Ovary (tissue), 10 donors: ENCODE measurements at places on chromosomes 1 and 21.
A peak's percentile ranks its signal among the peaks of the same experiment; 100 is the strongest.

DNA sequence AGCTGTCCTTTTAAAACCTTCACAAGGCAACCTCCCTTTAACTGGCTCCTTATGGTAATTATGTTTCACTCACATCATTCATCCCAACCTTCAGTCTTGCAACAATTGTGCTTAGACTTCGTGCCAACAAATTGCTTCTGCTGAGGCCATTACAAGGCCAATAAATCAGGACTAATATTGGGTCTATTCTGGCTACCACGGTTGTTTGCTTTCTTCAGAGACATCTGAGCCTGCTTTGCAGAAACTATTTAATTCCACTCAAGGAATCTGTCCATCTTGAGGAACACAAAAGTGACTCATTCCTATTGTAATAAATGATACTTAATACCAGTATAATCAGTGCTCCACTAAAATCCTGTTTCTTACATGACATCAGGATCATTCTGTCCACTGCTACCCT, 2.6 kb upstream of the GSTM4 start:
- DNase-seq, result no peak

DNA sequence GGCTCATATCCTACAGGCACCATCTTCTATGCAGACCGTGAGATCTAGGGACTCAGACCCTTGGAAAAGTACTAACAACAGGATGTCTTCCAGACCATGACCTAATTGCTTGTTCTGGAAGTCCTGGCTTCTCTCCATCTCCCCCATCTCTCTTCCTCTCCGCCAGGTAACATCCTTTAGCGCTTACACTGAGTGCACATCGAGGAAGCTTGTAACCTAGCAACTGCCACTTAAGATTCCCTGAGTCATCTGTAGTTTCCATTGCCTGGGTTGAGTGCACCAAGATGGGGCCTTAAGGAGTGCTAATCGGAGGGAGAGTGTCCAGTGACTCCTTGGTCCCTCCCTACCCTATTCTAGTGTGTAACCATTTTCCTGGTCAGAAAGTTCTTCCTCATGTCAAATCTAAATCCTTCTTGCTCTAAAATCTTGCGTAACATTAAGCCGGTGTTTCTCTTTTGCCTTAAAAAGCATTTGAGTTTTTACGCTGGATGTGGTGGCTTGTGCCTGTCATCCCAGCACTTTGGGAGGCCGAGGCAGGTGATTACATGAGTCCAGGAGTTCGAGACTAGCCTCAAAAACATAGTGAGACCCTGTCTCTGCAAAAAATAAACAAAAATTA, 9.7 kb downstream of the KLHDC8A start:
- no peak for DNase-seq

- DNase-seq, result no peak
Observed at GRCh38 chr1:165924117-165924516, 96.7 kb downstream of the UCK2 start.

DNA sequence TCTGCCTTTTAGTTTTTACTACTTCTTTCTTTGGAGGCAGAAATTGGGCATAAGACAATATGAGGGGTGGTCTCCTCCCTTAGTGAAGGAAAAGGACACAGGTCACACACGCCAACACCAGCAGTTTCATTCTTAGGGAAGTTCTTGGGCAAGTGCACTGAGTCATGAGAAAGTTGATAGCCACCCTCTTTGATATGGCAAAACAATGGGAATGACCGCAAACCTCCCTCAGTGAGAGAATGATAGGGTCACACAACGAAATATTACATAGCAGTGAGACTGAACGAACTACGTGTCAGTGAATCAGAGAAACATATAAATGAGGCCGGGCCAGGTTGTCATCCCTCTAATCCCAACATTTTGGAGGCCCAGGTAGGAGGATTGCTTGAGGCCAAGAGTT, 20.0 kb downstream of the IL6R start:
- DNase-seq, result no peak

DNA sequence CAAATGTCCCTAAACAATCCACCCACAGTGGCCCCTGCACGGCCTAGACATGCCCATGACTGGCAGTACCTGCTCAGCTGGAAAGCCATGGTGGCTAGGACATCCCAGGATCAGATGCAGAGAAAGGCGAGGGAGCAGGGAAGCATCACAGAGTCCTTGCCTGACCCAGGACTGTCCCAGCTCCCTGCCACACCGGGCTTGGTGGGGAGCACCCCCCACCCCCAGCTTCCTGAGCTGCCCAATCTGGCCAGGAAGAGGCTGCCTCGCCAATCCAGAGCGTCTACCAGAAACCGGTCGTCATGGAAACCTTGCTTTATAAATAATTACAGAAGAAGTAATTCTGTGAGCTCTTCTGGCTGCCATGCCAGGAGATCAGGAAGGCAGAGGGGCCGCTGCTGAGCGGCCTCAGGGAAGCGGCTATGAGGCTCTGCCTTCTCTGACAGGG, 34.8 kb downstream of the ACOT7 start:
- DNase-seq, result peak; percentile 69

- no peak for DNase-seq
Observed at GRCh38 chr1:223772771-223773160, 60.4 kb downstream of the CAPN2 start.

GRCh38 chr21:45996311-45997204, 15.0 kb downstream of the COL6A1 start:
- DNase-seq, result peak; percentile 26

- DNase-seq, result peak; percentile 64
Observed at GRCh38 chr1:905071-905749, 18.5 kb upstream of the SAMD11 start.

DNA sequence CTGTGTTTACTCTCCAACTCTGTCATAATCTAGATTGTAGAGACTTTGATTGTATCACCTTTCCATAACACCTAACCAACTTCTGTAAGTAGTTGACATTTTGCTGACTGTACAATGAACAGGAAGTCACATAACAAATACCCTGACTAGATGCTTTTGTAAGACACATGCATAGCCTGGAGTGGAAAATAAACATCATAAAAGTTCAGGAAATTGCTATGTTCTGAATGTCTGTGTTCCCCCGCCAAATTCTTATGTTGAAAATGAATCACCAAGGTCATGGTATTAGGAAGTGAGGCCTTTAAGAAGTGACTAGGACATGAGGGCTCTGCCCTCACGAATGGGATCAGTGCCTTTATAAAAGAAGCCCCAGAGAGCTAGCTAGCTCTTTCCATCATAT, 40.4 kb upstream of the ZSWIM5 start:
- DNase-seq, result no peak

DNA sequence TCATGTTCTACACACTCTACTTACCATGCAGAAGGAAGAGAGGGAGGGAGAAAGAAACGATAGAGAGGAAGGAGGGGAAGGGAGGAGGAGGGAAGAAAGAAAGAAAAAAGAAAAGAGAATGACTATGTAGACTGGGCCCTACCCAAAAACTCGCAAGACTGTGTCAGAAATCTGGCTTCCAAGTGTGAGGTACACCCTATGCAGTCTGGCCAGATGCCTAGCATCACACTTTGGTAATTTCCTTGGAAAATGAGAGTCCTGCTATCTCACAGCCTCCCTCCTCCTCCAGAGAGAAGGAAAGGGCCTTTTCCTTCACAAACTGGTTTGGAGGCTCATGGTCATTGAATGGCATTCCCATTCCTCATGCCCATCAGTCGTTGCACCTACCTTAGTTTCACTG, 86.4 kb upstream of the LRRC8D start:
- no peak for DNase-seq

DNA sequence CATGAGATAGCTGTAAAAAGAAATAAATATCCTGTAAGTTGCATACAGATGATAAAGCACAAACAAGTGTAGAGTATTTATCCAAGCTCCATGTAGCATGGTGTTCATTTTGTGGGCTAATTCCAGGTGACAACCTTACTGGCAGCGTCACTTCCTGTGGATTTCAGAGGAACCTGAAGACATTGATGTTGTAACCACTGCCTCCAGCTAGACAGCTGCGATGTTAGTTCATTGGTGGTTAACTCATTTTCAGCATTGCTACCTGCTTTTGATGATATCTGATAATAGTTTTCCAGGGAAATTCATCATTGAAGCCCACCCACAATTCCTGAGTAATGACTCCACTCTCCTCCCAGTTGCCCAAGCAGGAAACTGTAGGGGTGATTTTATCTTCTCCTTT, 3.0 kb downstream of the HSD3B1 start:
- DNase-seq, result no peak

DNA sequence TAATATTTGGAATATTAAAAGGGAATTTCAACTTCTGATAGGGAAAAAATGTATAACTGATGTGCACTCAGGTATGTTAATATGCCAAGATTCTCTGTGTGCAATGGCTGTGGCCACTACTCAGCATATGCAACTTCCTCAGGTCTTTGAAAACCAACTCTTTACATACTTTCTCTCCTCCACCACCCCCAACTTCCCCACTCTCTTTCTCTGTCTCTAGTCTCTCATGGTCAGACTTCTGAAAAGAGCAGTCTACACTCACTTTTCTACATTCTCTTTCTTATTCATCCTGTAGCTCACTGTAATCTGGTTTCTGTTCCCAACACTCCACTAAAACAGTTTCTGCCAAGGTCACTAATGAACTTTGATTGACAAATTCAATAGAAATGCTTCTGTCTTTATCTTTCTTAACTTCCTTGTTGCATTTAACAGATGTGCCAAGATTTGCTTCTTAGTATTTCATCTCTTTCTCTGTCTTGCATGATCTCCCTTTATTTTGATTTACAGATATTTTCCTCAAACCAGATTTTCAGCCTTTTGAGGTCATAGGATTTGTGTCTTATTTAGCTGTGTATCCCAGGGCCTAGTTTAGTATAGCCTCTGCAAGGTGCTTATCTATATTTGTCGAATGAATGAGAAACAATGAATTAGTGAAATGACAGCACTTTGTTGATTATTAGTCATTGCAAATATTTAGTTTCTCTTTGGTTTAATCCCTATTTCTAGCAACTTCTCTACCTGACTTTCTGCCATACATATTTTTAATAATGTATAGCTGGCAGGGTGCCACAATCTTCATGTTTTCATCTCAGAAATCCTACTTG, 168.9 kb downstream of the LMO4 start:
- no peak for DNase-seq

DNA sequence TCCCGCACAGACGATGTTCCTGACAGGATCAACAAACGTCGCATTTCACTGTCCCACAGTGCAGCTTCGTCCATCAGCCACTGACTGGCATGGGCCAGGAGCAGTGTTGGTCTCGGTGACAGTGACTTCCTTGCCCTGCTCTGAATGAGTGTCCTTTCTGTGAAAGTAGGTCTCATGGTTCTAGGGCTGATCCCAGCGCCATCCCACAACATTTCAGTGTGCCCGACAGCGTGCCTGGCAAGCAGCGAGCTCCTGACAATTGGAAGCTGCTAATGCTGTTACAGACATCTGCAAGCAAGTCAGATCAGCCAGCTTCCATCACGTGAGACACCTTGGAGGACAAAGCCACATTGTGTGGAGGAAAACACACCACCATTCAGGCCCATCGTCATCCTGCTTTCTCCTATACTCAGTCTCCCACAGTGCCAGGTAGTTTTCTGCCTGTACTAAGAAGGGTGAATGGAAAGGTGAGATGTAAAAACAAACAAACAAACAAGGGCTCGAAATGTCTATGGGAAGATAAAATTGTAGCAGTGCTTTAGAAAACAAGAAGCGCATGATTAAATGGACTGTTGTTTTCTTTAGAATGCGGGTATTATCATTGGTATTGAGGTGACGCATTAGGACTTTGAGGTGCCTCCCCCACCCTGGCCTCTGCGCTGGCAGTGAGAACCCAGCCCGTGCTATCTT, 21.9 kb downstream of the ERRFI1 start:
- no peak for DNase-seq

DNA sequence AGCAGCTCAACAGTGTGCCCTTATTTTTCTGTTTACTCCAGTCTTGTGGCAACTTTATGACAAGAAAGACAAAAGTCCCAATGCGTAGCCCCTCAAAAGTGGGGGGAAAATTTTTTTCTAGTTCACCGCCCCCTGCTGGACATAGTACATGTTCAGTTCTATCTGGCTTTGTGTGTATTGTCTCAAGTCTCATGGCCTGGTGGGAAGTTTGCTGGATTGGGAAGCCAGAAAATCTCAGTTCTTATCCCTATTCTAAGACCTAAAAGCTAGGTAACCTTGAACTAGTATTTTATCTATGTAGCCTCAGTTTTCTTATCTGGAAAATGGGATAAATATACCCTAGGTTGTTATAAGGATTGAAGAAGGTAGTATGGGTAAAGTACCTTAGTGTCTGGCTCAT, 55.8 kb upstream of the LDLRAP1 start:
- no peak for DNase-seq

GRCh38 chr1:158691907-158692306, 5.4 kb upstream of the SPTA1 start:
- no peak for DNase-seq

DNA sequence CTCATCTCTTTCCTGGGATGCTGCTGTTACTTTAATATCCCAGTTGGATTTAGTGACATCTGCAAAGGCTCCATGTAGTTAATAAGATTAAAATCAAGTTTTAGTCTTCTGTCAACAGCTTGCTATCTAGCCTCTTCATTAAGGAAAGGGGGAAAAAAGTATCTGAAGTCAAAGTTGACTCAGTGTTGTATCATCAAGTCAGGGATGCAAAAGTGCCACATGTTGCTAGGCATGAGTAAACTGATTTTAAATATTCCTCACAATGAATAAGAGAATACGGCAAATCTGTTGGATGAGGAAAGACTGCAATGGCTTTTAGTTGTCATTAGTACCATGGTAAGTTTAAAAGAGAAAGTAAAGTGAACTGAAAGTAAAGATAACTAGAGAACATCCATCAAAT, 383.2 kb upstream of the ZRANB2 start:
- DNase-seq, result no peak

GRCh38 chr1:62128745-62129144, 65.9 kb upstream of the L1TD1 start:
- DNase-seq, result no peak

DNA sequence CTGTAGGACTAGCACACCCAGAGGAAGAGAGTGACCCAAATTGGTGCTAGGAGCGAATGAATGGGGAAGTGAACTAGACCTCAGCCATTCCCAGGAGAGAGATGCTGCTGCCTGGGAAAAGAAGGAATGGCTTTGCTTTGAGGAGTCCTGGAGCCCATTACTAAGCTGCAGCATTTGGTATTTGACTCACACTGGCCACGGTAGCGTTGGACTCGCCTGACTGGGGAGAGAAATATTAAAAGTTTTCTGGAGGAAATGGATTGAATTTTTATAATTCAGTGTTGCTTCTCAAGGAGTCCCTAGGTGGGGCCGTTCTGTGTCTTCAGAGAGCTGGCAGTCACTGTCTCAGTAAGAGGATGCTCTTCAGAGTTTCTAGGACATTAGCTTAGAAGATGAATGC, 40.2 kb downstream of the PIK3CD start:
- no peak for DNase-seq
